ENCODE measurements at places on chromosomes 12 and 14.

- no peak for DNase-seq
Measured at GRCh38 chr12:47876440-47876960, 28.3 kb downstream of the VDR start.

GRCh38 chr12:52708010-52708409, 4.7 kb upstream of the KRT77 start:
- no peak for DNase-seq

DNA sequence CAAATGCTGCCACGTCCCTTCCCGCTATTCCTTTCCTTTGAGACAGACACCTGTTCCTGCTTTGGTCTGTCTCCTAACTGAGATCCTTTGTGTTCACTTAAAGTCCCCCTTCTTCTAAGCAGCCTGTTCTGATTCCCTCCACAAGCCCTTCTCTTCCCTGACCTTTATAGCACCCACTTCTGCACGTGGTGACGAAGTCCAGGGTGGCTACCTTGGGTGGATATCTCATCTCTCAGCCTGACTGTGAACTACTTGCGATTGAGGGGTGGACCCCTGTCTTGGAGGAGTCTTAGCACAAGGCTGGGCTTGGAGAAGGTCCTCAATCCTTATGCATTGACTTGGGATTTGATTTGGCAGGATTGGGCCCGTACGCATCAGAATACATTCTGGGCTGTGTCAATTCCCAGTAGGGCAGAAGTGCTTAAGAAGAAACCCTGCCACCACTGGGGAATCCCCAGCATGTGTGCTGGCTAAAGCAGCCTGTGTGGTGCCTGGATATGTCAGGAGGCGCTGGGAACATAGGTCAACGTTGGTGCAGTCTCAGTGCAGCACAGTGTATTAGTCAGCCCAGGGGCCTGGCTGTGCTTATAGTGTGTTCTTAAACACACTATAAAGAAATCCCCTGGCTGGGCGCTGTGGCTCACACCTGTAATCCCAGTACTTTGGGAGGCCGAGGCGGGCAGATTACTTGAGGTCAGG, 23.6 kb downstream of the KRT80 start:
- DNase-seq, result no peak

GRCh38 chr14:88156127-88156526, 151.2 kb downstream of the GPR65 start:
- DNase-seq, result no peak

GRCh38 chr12:24742378-24742777, 206.5 kb downstream of the BCAT1 start:
- DNase-seq, result no peak

- peak; percentile 100 for DNase-seq
Measured at GRCh38 chr12:133080026-133080367, 726 bp upstream of the ZNF140 start.

DNA sequence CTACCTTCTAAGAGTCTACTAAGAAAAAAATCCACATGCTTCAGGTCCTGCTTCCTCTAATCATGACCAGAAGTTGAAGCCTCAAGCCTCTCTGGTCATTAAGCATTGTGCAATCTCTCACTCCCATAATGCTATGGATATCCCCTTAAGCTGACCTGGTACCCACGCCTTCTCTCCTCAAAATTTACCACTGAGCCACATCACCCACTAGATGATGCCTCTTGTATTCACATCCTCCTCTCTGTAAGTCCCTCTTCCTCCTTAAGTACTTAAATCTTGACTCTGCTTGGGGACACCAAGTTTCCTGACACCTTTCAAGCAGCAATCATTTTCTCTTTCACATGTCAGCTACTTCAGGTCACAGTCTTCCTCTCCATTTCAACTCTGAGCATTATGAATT, 9.8 kb downstream of the GALNT4 start:
- DNase-seq, result no peak

Data from NCI-H2227 treated with DMSO at 0.1 percent for 48 hours (cell line).